ENCODE measurements at places on chromosomes 11 and 22. TPM values are rescaled to one million over a fixed set of nuclear protein-coding genes. Genes with fewer than 3 reads are reported as not detected.

GGT1 gene
- 6.3 TPM for total RNA-seq

SLC22A12 gene
- not detected for total RNA-seq

FAT3 gene
- total RNA-seq, result 83.2 TPM

GGT5 gene
- 13.2 TPM for total RNA-seq

C22orf42 gene
- not detected for total RNA-seq

FAM180B gene
- 1.2 TPM for total RNA-seq

WBP2NL gene
- total RNA-seq, result 8.6 TPM

CHRM1 gene
- 0.71 TPM for total RNA-seq

SCGB1D1 gene
- not detected for total RNA-seq

DERL3 gene
- 1.2 TPM for total RNA-seq

UBQLN3 gene
- total RNA-seq, result 0.88 TPM

OR8B2 gene
- total RNA-seq, result not detected

GRIK4 gene
- total RNA-seq, result 1.4 TPM

RAG1 gene
- total RNA-seq, result 0.93 TPM

PRG3 gene
- total RNA-seq, result not detected

BAIAP2L2 gene
- total RNA-seq, result 0.16 TPM

CENPM gene
- total RNA-seq, result 11.3 TPM

MMP10 gene
- total RNA-seq, result 1.3 TPM

SMIM35 gene
- total RNA-seq, result 0.11 TPM

BIK gene
- total RNA-seq, result not detected

OR52H1 gene
- 0.66 TPM for total RNA-seq

MAJIN gene
- not detected for total RNA-seq

TMEM132A gene
- 88.3 TPM for total RNA-seq

MUC5B gene
- total RNA-seq, result 5.1 TPM

GRM5 gene
- total RNA-seq, result 13.1 TPM

CDCA5 gene
- 3.7 TPM for total RNA-seq

FAM83F gene
- 3.4 TPM for total RNA-seq

HPX gene
- total RNA-seq, result 2.8 TPM

IL17REL gene
- 0.55 TPM for total RNA-seq

CCDC116 gene
- total RNA-seq, result 0.27 TPM

ASPHD2 gene
- 3.2 TPM for total RNA-seq

TMEM25 gene
- total RNA-seq, result 40.6 TPM

SPA17 gene
- total RNA-seq, result 7.8 TPM

RAG2 gene
- total RNA-seq, result 0.49 TPM

CLMP gene
- total RNA-seq, result 39.9 TPM

LRRC74B gene
- not detected for total RNA-seq

ACTN3 gene
- total RNA-seq, result 0.49 TPM

NAT10 gene
- total RNA-seq, result 23.6 TPM

GDPD4 gene
- total RNA-seq, result not detected

EMSY gene
- total RNA-seq, result 63.1 TPM

SAA4 gene
- total RNA-seq, result not detected

CD3G gene
- 0.88 TPM for total RNA-seq

SEC14L6 gene
- 4.1 TPM for total RNA-seq

CABP7 gene
- total RNA-seq, result 2.3 TPM

THY1 gene
- 37.3 TPM for total RNA-seq

OR2AT4 gene
- total RNA-seq, result not detected

MYH9 gene
- total RNA-seq, result 151 TPM

VSIG10L2 gene
- total RNA-seq, result not detected

FGF19 gene
- total RNA-seq, result 1.2 TPM

TECTA gene
- 2.2 TPM for total RNA-seq

OR2D2 gene
- total RNA-seq, result 0.38 TPM

CLDN5 gene
- 74.5 TPM for total RNA-seq

FGF4 gene
- not detected for total RNA-seq

Measured in camera-type eye (tissue), 1 donor.